Tibial nerve (tissue), 4 donors: ENCODE measurements at places on chromosomes 4 and X.

- H3K27me3 ChIP-seq = no peaks in the 10 kb centered on the region
- no peak overlapping the region for H3K4me3 ChIP-seq
- DNase-seq = no peak
Measured at GRCh38 chr4:156685308-156685707, 286.3 kb downstream of the PDGFC start.

- no peaks in the 10 kb centered on the region for H3K4me1 ChIP-seq
- H3K27ac ChIP-seq = no peak overlapping the region
- H3K36me3 ChIP-seq = no peaks in the 10 kb centered on the region
Measured at GRCh38 chr4:62881901-62882300, 1527.3 kb downstream of the TECRL start.

DNA sequence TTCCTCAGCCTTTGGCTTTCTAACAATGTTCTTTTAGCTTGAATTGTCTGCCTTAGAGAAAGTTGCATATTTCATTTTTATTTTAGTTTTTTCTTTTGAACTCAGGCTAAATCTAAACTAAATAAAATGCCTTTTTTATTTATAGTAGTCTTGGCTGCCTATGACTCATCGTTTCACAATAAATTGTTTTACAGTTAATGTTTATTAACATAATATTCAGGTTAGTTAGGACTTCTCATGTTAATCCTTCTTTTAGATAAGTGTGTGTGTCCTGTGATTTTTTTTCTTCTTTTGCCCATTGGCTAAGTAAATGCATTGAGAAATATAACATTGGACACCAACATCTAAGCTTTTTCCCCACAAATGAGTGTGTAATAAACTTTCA, 1.6 kb downstream of the RP2 start:
- no peak overlapping the region for H3K27ac ChIP-seq
- DNase-seq = no peak
- no peaks in the 10 kb centered on the region for H3K36me3 ChIP-seq
- peaks cover 6% of the 10 kb centered on the region for H3K4me1 ChIP-seq
- no peak overlapping the region for H3K4me3 ChIP-seq
- no peaks in the 10 kb centered on the region for H3K27me3 ChIP-seq

- no peaks in the 10 kb centered on the region for H3K27me3 ChIP-seq
- H3K36me3 ChIP-seq = no peaks in the 10 kb centered on the region
- H3K4me3 ChIP-seq = no peak overlapping the region
Measured at GRCh38 chr4:77092975-77093374, 17.2 kb upstream of the CCNI start.

- H3K27ac ChIP-seq = no peak overlapping the region
- H3K4me3 ChIP-seq = no peak overlapping the region
- peaks cover 9% of the 10 kb centered on the region for H3K4me1 ChIP-seq
Measured at GRCh38 chr4:8587469-8588195, 4.9 kb upstream of the CPZ start.

GRCh38 chr4:33187035-33187434, 2466.9 kb downstream of the PCDH7 start:
- H3K27ac ChIP-seq = no peak overlapping the region
- H3K4me1 ChIP-seq = no peaks in the 10 kb centered on the region
- no peaks in the 10 kb centered on the region for H3K27me3 ChIP-seq
- DNase-seq = no peak
- no peaks in the 10 kb centered on the region for H3K36me3 ChIP-seq
- H3K4me3 ChIP-seq = no peak overlapping the region
